ENCODE measurements at places on chromosomes 11 and 22.

DNA sequence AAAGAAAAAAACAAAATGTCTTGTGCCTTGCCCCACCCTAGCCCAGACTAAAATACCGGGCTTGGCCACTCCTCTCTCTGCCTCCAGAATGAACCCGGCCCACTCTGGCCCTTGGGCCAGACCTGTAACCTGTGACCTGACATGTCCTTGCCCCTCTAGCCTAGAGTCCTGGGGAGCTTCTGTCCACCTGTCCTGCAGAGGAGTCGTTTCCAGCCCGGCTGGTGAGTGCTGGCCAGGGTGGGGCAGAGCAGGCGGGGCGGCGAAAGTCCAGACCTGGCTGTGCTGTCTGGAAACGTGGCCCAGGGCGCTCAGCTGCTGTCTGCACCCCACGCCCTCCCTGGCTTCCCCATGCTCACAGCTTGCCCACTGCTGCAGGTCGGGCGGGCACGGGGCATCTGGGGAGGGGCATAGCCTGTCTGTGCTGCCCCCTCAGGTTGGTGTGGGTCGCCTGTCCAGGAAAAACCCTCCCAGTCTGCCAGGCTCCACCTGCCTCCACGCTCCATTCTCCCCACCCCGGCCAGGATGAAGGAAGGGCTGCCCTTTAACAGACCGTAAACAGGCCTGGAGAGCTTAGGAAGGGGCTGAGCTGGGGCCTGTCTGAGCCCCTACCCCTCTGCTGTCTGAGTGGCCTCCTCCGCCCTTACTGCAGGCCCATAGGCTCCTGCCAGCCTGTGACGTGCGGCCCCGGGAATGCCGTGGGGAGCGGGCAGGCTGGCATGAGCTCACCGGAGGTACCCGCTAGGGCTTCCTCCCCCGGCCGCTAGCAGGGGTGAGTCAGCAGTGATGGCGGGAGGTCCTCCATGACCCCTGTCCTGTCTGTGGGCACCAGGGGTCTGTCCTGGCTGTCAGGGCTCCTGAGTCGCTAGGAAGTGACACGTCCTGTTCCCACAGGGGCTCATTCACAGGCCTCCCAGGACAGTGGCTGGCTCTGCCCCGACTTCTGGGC, 1.9 kb downstream of the CD151 start:
- no peak for DNase-seq

GRCh38 chr22:17101475-17102296, 16.9 kb downstream of the IL17RA start:
- no peak for DNase-seq

DNA sequence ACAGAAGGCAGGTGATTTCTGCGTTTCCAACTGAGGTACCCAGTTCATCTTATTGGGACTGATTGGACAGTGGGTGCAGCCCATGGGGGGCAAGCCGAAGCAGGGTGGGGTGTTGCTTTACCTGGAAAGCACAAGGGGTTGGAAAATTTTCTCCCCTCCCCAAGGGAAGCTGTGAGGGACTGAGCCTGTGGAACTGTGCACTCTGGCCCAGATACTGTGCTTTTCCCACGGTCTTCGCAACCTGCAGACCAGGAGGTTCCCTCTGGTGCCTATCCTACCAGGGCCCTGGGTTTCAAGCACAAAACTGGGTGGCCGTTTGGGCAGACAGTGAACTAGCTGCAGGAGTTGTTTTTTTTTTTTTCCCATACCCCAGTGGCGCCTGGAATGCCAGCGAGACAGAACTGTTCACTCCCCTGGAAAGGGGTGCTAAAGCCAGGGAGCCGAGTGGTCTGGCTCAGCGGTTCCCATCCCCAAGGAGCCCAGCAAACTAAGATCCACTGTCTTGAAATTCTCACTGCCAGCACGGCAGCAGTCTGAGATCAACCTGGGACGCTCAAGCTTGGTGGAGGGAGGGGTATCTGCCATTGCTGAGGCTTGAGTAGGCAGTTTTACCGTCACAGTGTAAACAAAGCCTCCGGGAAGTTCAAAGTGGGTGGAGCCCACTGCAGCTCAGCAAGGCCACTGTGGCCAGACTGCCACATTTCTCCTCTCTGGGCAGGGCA, 97.2 kb downstream of the JRKL start:
- DNase-seq = no peak

- no peak for DNase-seq
These were observed 1396.8 kb downstream of the LRRC4C start for GRCh38 chr11:40062616-40063015.

DNA sequence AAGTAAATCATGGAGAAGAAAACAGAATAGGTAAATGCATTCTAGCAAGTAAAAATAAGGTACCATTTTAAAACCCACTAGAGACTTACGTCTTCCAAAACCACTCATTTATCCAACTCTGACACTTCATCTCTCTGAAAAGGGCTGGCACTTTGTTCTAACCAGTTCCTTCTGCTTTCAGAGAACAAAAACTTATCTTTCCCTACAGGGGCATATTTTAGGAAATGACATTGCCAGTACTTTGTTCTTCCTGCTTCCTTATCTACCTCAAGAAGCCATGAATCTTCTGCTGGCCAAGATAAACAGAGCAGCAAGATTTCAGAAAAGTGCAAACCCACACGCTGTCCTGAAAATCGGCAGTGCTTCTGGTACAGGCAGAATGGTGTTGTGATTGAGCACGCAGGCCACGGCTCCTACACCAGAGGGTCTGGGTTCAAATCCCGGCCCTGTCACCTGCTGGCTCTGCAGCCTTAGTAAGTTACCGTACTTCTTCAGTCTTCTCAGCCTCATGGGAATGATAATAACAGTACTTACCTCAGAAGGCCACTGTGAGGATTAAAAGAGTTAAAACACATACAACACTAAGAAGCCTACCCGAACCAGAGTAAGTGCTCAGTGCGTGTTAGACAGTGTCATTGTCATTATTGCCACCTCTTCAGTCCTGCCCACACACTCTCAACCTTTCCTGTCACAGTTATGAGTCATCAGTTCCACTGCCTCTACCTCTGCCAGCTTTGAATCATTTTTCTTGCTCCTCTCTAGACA, 11.0 kb downstream of the MPZL3 start:
- DNase-seq = peak; percentile 74

- DNase-seq = no peak
These were observed 409 bp upstream of the TMEM134 start for GRCh38 chr11:67469508-67469811.

DNA sequence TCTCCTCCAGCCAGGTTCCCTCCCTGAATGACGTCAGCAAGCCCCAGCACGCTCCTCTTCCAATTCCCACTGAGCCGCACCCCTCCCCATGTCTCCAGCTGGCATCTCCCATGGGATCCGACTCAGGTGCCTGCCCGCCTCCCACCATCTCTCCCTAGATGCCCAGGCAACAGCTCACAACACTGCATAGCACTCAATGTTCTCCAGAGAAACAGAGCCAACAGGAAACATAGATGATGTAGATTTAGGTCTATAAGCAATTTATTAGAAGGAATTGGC, 532.3 kb downstream of the BRD1 start:
- DNase-seq = no peak

- peak; percentile 94 for DNase-seq
These were observed 864.2 kb downstream of the FAM181B start for GRCh38 chr11:81869351-81870065.

DNA sequence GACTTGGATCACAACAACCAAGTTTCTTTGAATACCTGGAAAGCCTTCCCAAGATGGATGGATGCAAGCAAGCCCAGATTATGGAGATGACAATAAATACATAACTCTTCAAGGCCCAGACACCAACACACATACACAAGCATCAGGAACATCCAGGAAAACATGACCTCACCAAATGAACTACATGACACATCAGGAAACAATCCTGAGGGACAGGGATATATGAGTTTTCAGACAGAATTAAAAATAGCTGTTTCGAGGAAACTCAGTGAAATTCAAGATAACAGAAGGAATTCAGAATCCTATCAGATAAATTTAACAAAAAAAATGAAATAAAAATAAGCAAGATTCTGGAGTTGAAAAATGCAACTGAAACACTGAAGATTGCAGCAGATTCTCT, 659.4 kb downstream of the METTL15 start:
- no peak for DNase-seq

- no peak for DNase-seq
These were observed 6.8 kb upstream of the GALNT18 start for GRCh38 chr11:11628651-11629050.

- no peak for DNase-seq
These were observed 15.3 kb downstream of the TAB1 start for GRCh38 chr22:39414886-39415285.

GRCh38 chr11:73314117-73314961, 6.3 kb downstream of the ARHGEF17 start:
- DNase-seq = no peak

DNA sequence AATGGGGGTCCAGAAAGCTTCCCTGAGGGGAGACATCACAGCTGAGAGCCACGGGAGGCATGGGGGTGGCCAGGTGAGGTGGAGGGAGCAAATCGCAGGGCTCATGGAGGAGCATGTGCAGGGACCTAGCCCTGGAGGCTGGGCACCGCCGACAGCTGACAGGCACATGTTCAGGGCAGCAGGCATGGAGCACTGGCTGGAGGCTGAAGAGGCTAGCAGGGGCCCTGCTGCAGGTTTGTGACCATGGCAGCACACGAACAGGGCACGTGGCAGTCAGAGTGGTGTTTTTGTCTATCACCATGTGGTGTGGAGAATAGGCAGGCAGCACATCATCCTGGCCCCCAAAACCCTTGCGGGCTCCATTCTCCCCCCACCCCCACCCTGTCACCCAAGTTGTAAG, 10.1 kb upstream of the CDC42EP2 start:
- DNase-seq = no peak
